ENCODE measurements at places on chromosomes 13 and 19.

GRCh38 chr13:30157616-30157993, 149.7 kb downstream of the KATNAL1 start:
- peak; percentile 69 for DNase-seq

- DNase-seq = peak; percentile 86
Observed at GRCh38 chr19:49017666-49018351, 918 bp upstream of the LHB start.

DNA sequence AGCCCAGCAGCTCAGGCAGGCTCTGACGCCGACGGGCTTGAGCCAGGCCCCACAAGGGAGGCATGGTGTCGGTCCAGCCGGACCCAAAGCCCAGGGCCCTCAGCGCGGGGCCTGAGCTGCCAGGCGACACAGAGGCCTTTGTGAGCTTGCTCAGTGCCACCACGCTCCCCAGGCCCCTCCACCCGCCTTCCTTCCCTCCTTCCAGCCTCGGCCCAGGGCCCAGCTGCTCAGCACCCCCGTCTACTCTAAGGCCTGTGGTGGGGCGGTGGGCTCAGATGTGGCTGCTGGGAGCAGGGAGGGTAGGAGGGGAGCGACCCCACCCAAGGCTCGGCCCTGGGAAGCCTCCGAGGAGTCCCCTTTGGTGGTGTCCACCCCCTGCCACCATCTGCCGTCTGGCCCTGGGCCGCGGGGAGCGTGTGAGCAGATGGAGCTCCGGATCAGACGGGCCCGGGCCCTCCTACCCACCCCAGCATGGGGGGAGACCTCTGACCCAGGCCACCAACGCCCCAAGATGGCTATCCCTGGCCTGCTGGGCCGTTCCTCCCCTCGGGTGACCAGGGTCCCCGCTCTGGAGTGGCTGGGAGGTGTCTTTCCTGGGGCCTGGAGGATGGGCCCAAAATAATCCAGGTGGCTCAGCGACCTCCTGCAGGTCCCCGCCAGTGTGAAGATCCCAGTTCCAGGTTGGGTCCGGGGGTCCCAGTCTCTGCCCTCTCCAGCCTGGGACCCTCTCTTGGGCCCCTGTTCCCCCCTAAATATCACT, 7.8 kb downstream of the ZBTB7A start:
- no peak for DNase-seq

- no peak for DNase-seq
Observed at GRCh38 chr13:93254775-93255174, 28.2 kb downstream of the GPC6 start.

GRCh38 chr19:19529783-19530422, 1.2 kb downstream of the YJEFN3 start:
- DNase-seq = no peak

GRCh38 chr13:77696006-77696878, 1.2 kb upstream of the SLAIN1 start:
- peak; percentile 42 for DNase-seq

DNA sequence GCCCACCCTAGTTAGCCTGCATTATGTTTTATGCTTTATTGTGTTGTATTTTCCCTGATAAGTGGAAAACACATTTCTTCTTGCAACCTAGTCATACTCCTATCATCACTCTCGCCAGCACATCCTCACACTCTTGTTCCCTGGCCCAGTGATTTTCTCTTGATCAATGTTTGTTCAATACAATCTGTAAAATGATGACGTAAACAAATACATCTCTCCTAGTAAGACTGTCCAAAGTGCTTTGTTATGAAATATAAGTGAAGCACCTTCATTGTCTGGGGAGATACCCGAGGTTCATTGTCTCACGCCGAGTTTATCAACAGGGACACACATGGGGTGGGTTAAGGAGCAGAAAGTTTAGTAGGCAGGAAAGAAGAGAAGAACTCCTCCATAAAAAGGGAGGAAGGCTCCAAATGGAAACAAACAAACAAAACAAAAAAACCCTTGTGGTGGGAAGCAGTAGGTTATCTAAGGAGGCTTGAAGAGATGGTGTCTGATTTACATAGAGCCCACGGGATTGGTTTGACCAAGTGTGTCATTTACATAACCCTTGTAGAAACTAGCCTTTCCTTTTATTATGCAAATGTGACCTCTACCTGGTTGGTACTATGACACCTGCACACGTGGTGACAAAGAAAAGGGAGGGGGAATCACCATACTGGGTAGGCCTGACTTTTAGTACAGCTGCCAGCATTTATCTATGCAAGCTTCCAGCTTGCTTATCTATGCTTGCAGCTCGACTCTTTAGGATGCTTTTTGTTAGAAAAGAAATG, 1317.9 kb upstream of the SPRY2 start:
- no peak for DNase-seq

- DNase-seq = no peak
Observed at GRCh38 chr13:111604097-111604496, 283.7 kb downstream of the TEX29 start.

- no peak for DNase-seq
Observed at GRCh38 chr13:81872581-81872980, 1531.7 kb upstream of the SPRY2 start.

DNA sequence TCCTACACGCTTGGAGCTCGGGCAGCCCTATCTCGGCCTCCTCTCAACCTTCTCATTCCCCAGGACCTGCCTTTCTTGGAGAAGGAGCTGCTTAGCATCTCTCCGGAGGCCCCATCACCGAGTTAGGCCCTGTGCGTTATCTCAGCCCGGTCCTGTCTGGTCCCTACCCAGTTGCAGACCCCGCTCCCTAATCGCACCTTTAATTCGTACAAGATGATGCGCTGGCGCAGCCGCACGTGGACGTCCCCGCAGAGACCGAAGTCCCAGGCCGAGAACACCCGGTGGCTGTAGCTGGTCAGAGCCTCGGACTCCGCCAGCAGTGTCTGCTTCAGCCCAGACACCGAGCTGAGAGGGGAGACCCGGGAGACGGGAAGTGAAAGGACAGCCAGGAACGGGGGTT, 5.7 kb upstream of the LENG1 start:
- no peak for DNase-seq

DNA sequence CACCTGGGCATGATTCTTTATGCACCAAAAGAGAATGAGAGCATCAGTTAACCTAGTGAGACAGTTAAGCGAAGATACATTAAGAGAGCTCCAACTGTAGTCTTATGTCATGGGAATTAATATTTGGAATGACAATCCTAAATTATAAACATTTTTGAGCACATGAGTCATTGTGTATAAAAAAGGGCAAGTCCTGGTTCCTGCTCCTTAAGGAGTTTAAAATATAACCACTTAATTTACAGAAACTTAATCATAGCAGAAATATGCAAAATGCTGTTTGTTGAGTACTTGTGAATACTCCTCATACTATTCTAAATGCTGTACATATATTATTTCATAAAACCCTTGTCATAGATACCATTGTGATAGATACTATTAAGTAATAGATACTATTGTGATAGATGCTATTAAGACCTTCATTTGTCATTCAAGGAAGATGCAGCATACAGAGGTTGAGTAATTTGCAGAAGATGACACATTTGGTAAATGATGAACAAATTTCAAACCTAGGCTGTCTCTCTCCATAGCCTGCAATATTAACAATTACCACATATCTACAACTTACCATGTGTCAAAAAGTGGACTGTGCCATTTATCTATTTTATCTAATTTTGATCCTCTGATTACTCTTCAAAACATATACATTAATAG, 301.0 kb downstream of the TBC1D4 start:
- DNase-seq = no peak

DNA sequence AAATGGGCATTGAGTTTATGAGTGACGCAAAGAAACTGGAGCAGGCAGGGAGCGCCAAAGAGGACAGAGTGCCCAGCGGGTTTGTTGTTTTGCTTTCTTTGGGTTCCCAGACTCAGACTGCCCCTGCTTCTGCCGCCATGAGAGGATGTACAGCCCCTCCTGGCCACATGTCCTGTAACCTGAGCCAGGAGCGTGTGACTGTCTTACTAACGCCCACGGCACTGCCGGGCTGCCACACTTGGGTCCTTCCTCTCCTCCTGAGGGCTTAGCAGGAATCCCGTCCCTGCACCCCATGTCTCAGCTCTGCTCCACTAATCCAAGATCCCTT, 80.5 kb downstream of the GPR12 start:
- DNase-seq = no peak

DNA sequence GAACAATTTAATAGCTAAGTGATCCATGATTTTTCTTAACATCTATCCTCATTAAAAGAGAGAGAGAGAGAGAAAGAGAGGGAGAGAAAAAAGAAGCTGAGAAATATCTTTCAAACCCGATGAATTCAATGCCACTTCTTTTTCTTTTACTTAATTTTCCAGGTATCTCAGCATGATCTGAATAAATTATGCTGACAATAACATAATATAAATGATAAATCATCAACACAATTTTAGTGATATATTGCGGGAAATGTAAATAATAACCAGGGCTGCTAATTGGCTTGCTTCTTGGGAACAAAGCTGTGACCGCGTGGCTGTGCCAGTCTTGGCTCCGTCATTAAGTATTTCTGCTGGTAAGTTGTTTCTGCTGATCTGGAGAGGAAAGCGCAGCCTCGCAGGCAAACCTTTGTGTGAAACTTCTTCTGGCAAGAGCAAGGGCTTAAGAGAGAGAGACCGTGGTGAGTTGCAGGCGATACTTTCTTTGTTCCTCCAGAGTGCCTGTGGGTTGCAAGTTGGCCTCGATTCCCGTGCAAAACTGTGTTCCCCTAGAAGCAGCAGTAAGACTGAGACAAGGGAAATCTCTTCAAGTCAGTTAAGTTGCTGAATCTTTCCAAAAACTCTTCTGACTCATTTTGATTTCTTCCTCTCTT, 489.1 kb upstream of the TSHZ3 start:
- DNase-seq = no peak

DNA sequence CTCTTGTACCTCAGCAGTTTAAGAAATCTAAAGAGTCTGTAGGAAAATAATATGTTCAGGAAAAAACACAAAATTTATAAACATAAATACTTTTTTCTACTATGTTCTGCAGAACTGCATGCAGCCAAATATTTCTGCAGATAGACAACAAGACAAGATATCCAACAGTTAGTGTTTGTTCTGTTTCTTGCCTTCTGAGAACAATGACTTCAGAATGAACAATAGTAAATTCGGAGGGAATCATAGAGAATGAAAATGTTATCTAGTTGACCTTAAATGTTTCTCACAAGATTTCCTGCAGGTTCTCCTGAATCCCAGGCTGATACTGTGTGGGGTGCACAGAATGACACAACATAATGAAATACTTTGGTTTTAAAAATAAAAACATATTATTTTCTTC, 180.4 kb downstream of the PCDH9 start:
- DNase-seq = no peak

DNA sequence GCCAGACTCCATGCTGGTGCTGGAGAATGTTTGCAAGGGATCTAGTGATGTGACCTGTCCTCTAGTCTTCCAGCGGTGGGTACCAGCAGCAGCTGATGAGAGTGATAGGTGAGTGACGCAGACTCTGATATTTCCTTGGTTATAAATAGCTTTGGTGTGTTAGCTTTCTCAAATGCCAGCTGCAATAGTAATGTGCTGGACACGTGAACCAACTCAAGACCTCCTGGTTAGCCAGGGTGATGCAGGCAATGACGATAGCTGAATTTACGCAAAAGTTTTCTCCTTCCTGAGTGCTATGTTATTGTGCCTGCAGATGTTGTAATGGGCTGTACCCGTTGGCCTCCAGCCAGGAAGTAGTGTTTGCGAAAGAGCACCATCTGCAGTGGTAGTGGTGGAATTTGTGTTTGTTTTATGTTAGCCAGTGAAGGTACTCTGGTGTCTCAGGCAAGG, 129.5 kb downstream of the CYSLTR2 start:
- DNase-seq = no peak

DNA sequence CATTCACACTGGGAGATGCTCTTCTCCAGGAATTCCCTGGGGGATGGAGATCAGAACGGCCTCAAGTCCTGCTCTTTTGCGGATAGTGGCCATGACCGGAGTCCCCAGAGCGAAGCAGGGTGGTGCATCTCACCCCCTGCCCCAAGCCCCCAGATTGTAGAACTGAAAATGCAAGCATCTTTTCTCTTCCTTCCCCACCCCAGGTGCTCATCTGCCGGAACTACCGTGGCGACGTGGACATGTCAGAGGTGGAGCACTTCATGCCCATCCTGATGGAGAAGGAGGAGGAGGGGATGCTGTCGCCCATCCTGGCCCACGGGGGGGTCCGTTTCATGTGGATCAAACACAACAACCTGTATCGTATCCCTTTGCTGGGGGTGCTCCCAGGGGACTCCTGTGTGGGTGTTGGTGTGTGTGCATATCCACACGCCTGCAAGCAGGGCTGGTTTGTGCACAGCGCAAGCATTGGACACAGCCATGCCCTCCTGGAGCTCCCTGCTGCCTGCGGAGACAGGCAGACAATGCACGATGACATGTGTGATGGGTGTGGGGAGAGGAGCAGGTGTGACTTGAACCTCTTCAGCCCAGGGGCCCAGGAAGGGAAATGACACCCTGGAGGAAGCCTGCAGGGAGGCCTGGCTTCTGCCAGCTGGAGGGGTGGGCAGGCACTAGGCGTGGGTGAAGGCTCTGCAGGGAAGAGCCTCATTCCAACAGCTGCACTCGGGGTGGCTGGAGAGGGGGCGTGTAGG, 5.7 kb downstream of the AP1M1 start:
- DNase-seq = no peak

DNA sequence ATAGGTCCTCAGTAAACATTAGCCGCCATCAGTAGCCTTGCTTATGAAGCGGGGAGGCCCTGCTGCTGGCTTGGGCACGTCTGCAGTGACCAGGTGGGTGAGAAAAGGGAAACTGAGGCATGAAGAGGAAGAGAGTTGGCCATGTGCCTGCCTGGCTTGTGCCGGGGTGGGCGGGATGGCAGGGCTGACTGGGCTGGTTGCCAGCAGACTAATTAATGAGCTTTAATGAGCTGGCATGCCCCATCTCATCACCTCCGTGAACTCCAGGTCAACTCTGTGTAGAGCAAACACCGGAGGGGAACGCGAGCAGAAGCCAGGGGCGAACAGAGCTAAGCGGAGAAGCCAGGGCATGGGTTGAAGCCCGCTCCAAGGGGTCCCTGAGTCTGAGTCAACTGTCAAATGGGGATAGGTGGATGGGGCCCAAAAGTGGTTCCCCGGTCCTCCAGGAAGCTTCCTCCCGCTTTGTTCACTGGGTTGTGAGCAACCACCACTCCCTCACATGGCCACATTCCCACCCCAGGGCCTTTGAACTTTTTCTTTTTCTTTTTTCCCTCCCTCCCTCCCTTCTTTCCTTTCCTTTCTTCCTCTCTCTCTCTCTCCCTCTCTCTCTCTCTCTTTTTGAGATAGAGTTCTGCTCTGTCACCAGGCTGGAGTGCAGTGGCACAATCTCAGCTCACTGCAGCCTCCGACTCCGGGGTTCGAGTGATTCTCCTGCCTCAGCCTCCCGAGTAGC, 8.7 kb downstream of the NR2F6 start:
- no peak for DNase-seq

- peak; percentile 72 for DNase-seq
Observed at GRCh38 chr19:46624958-46625661, at the start of gene PTGIR. PTGIR (minus strand) TSS chr19:46625089; CDS start chr19:46624225, 864 bp downstream.

GRCh38 chr13:106772006-106772601, 204.2 kb upstream of the ARGLU1 start:
- DNase-seq = no peak

GRCh38 chr13:109385242-109385560, 401.2 kb downstream of the IRS2 start:
- DNase-seq = no peak

Measured in GM13976 (cell line).